ENCODE measurements at places on chromosomes 5 and 9.

- DNase-seq = no peak
These were observed 52.5 kb upstream of the GGTA1 start for GRCh38 chr9:121551985-121552753.

DNA sequence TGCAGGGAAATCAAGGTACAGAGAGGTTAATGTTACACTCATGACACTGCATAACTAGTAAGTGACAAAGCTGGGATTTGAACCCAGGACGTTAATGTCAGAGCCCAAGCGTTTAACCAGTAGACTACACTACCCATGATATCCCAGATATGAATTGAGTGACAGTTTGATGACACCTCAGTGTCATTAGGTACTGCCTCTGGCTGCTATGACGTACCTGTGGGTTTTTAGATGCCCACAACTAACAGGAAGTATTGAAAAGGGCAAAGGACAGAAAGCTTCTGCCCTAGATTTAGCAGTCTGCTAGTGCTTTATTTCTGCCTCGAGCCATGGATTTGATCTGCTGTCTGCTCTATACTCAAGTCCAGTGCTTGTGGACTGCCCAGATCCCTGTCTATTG, 56.2 kb downstream of the GLRA1 start:
- no peak for DNase-seq

DNA sequence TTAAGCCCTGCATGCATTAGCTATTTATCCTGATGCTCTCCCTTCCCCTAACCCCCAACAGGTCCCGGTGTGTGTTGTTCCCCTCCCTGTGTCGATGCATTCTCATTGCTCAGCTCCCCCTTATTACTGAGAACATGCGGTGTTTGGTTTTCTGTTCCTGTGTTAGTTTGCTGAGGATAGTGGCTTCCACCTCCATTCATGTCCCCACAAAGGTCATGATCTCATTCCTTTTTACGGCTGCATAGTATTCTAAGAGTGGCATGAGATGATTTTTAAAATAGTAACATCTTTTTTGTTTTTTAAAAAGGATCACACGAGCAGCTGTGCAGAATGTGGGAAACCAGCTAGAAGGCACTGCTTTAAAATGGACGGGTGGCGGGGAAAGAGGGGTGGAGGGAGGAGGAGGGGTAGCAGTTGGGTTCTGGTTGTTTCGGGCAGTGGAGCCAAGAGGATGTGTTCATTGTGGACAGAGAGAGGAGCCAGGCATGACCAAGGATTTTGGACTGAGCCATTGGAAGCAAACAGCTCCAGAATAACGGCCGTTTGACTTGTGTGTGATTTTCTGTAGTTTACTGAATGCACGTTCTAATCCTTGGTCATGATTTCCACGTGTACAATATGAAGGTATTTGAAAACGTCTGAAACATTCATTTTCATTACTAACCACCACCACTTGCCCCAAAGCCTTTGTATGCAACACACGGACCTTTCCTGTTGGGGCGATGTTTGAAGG, 1.7 kb upstream of the TENT4A start:
- DNase-seq = no peak

GRCh38 chr5:56319526-56320181, 86.5 kb upstream of the ANKRD55 start:
- no peak for DNase-seq

DNA sequence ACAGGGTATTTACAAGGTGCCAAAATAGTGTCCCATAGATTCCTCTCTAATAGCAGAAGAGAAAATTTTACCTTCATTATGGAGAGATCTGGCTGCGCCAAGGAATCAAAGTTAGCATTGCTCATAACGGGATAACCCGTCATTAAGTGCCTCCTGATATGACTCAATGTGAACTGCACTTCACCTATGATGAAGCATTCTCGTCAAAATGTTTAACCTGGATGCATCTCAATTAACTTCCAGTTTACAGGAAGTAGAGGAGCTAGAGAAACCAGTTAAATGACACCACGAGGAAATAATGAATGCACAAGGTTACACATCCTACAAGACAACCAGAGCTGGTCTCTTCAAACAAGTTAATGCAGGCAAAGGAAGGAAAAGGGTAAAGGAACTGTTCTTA, 17.2 kb downstream of the FBXW11 start:
- DNase-seq = no peak
